ENCODE measurements at places on chromosomes 2 and 18. TPM values are rescaled to one million over a fixed set of nuclear protein-coding genes. Genes with fewer than 3 reads are reported as not detected.

The ANKRD62 gene
- total RNA-seq: not detected

The DSG1 gene
- not detected for total RNA-seq

The EML6 gene
- total RNA-seq: 3.2 TPM

The CXCR1 gene
- total RNA-seq: 2.5 TPM

The LIMS3 gene
- total RNA-seq: 4.9 TPM

The C2orf72 gene
- total RNA-seq: not detected

The TDRD15 gene
- not detected for total RNA-seq

The CGREF1 gene
- total RNA-seq: 27.8 TPM

The MATN3 gene
- 1.2 TPM for total RNA-seq

The MAPRE3 gene
- total RNA-seq: 11.4 TPM

The IKZF2 gene
- total RNA-seq: 7.3 TPM

The L3MBTL4 gene
- 10.5 TPM for total RNA-seq

The PRSS56 gene
- total RNA-seq: not detected

The MC4R gene
- total RNA-seq: not detected

The IFIH1 gene
- 11.1 TPM for total RNA-seq

The NFATC1 gene
- 23.9 TPM for total RNA-seq

The IL1RL1 gene
- total RNA-seq: 15.8 TPM

The GORASP2 gene
- 62.3 TPM for total RNA-seq

The CCT7 gene
- 234 TPM for total RNA-seq

The OSGEPL1 gene
- 5.6 TPM for total RNA-seq

The TAF1B gene
- 20.8 TPM for total RNA-seq

The VAMP5 gene
- 79.9 TPM for total RNA-seq

The TSPYL6 gene
- not detected for total RNA-seq

The EGR4 gene
- total RNA-seq: not detected

The DSG2 gene
- total RNA-seq: 2.2 TPM

The DDX1 gene
- 81.3 TPM for total RNA-seq

The MARCO gene
- 20.5 TPM for total RNA-seq

The UGT1A3 gene
- not detected for total RNA-seq

The GAREM1 gene
- 9.8 TPM for total RNA-seq

The SLC14A1 gene
- 1.4 TPM for total RNA-seq

The EVX2 gene
- total RNA-seq: not detected

The EMILIN2 gene
- total RNA-seq: 21.0 TPM

The FBXO15 gene
- not detected for total RNA-seq
